ENCODE measurements at places on chromosomes 7 and 10. TPM values are rescaled to one million over a fixed set of nuclear protein-coding genes. Genes with fewer than 3 reads are reported as not detected.

Gene TMEM270
- total RNA-seq: not detected

Gene AS3MT
- 0.47 TPM for total RNA-seq

Gene CREB3L2
- total RNA-seq: 61.8 TPM

Gene TMEM236
- total RNA-seq: 0.05 TPM

Gene NKX2-3
- total RNA-seq: not detected

Gene KNDC1
- total RNA-seq: 0.54 TPM

Gene CDH23
- total RNA-seq: 0.57 TPM

Gene CYTH3
- 1.7 TPM for total RNA-seq

Gene HIBADH
- 21.2 TPM for total RNA-seq

Gene GJD4
- not detected for total RNA-seq

Gene IFIT1B
- not detected for total RNA-seq

Gene POU6F2
- total RNA-seq: not detected

Gene SPAM1
- total RNA-seq: not detected

Gene EZH2
- total RNA-seq: 97.5 TPM

Gene SCRN1
- 0.78 TPM for total RNA-seq

Gene POM121L12
- not detected for total RNA-seq

Gene NPY
- total RNA-seq: not detected

Gene SFXN4
- total RNA-seq: 58.7 TPM

Gene NEUROG3
- total RNA-seq: not detected

Gene PLCE1
- total RNA-seq: not detected

Gene MYL7
- not detected for total RNA-seq

Gene SPDYE1
- not detected for total RNA-seq

Gene SLC18A2
- total RNA-seq: not detected

Gene TDRD1
- 0.13 TPM for total RNA-seq

Gene KIAA1217
- 6.4 TPM for total RNA-seq

Gene LRRC61
- total RNA-seq: 24.9 TPM

Gene LIPJ
- not detected for total RNA-seq

Gene MMP21
- not detected for total RNA-seq

Gene PAX4
- not detected for total RNA-seq

Gene AKR1C2
- total RNA-seq: not detected

Gene PIP4K2A
- total RNA-seq: 92.7 TPM

Gene EPHA1
- not detected for total RNA-seq
